ENCODE measurements at places on chromosomes 16 and 17.

DNA sequence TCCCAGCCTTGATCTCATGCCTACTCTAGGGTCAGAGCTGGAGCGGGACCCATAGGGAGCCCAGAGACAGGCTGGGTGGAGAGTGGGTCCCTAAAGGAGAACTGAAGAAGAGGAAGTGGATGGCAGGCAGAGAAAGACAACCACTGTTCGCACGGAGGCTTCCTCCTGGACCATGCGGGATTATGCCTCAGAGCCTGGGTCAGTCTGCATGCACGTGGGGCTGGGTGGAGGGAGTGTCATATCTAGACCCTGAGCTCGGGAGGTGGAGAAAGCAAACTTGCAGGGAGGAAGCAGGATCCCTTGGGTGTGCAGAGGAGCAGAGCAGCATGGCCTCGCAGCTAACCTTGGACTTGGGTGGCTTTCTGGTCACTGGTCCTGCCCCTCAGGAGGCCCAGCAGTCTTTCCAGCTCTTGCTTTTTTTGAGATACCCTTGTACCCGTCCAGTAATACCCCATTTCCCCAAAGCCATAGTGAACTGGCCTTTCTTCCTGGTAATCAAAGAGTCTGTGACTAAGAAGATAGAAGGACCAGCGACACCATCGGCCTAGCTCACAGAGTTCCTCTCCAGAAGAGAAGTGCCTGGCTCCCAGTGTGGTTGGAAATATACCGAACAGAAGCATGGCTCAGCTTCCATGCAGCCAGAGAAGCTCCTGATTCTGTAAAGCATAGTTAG lies 344.2 kb downstream of the CPPED1 start:
- DNase-seq, result no peak

- DNase-seq, result no peak
These were observed 38.7 kb downstream of the ACSF3 start for GRCh38 chr16:89132194-89133005.

DNA sequence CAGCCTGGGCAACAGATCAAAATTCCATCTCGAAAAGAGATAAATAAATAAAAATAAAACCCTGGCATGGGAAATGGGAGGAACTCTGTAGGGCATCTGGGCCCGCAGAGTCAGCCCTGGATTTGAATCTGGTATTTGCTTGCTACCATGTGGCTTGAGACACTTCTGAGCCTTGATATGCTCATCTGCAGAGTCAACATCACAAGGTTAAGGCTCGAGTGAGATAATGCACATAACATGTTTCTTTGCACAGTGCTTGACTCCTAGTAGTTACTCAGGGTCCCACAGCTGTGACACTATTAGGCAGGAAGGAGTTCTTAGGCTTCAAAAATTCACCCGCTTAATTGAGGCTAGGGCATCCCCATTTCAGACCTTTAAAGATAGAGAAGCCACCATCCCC lies 21.3 kb downstream of the CDK5RAP3 start:
- DNase-seq, result no peak

- no peak for DNase-seq
These were observed 15.4 kb upstream of the KIF2B start for GRCh38 chr17:53807286-53807685.

DNA sequence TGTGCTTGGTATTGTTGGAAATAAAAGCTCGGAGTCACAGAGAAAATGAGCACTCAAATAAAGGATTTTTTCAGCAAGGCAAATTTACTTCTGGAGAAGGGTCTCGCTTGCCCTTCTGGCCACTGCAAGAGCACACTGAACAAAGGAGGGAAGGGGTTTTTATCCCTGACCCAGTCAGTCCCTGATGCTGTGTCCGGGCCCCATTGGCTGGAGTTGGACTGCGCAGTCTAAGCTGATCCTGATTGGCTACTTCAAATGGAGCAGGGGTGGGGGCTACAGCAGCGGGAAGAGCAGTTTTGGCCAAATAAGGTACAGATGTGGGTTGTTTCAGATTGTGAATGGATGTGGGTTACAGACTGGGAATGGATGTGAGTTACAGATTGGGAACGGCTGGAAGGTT lies 4.3 kb upstream of the NLRP1 start:
- no peak for DNase-seq

DNA sequence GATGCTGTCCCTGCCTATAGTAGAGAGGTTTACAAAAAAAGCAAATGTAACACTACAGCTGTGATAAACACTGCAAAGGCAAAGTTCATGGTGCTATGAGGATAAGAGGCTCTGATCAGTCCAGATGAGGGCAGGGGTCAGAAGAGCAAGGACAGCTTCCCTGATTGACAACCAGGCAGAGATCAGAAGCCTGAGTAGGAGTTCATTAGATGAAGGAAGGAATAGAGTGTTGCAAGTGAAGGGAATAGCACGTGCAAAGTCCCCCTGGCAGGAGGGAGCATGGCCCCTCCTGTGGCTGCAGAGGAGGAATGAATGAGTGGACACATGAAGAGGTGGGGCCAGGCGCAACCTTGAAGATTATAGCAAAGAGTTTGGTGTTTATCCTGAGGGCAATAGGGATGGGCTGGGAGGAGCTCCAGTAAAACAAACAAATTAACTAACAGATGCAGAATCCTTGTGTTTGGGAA lies 208.4 kb upstream of the IRX5 start:
- no peak for DNase-seq
